Stimulated activated CD8-positive, alpha-beta memory T cell treated with anti-CD3 and anti-CD28 coated beads, Interleukin-12 subunit alpha, Interleukin-12 subunit beta, amount 100 ng/mL, for 4 hours (primary cell): ENCODE measurements at places on chromosomes 4 and X.

- DNase-seq = no peak
Measured at GRCh38 chrX:78618987-78619386, 40.1 kb downstream of the RTL3 start.

GRCh38 chr4:38313999-38314561, 349.9 kb upstream of the KLF3 start:
- DNase-seq = no peak

DNA sequence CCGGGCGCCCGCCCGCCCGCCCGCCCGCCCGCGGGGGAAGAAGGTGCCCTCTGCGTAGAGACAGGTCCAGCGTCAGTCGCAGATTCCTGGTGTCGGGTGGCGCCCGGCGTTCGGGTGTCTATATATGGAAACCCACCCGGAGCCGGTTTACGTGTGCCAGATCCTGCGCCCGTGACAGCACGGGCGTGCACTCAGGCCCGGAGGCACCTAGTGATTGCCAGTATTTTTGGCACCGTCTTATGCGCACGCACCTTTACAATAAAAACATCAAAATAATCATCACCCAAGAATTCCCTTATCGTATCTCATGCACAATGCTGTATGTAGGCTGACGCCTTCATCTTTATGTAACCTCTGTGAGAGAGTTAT, 519 bp downstream of the SLC25A4 start:
- no peak for DNase-seq

- no peak for DNase-seq
Measured at GRCh38 chr4:78567500-78568060, 16.0 kb downstream of the ANXA3 start.

- DNase-seq = no peak
Measured at GRCh38 chrX:6793000-6793399, 258.1 kb upstream of the VCX3A start.

- no peak for DNase-seq
Measured at GRCh38 chr4:172962564-172963353, 205.9 kb upstream of the GALNT7 start.

DNA sequence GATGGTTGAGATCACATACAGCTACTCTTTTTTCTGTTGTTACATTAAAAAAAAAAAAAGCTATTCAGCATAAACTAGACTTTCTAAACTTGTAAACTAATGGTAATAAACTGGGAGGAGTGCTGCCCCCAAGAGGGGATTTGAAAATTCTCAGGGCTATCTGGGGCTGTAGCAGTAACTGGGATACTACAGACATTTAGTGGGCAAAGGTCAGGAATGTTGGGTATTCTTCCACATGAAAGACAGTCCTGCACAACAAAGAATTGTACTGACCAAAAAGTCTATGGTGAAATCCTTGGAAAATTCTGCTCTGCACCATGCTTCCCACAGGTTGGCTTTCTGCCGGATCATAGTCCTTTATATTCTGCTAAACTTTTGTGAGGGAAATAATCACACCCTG, 232.6 kb upstream of the BOD1L1 start:
- no peak for DNase-seq

DNA sequence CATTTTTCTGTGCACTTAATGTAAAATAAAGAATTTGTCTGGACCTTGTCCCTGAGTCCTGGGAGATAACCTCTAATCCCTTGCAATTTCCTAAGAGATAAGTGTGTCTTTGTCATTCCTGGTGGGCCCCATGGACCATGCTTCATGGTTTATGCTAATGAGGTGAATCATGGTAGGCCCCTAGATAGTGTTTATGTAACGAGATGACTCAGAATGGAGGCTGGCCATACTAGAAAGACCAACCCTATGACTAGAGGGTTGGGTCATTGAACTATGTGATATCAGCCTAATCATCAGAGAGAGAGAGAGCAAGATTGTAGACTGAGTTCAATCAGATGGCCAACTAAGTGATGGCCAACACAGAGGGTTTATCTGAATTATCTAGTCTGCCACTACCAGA, 64.2 kb upstream of the NHSL2 start:
- no peak for DNase-seq

- DNase-seq = no peak
Measured at GRCh38 chr4:143486314-143486713, 27.2 kb upstream of the SMARCA5 start.

DNA sequence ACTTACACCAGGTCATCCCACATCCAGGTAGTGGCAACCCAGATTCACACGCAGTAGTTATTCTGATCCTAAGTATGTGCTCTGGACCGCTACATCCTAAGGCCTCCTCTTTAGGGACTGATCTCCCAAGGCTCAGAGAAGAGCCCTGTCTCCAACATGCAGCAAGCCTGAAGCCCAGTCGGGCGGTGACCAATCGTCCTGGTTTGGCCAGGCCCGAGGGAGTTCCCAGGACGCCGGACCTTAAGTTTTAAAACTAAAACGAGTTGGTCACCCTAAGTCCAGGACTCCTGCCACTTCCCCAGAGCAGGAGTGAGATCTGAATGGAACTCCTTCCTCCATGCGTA, 385 bp downstream of the LYAR start:
- no peak for DNase-seq

DNA sequence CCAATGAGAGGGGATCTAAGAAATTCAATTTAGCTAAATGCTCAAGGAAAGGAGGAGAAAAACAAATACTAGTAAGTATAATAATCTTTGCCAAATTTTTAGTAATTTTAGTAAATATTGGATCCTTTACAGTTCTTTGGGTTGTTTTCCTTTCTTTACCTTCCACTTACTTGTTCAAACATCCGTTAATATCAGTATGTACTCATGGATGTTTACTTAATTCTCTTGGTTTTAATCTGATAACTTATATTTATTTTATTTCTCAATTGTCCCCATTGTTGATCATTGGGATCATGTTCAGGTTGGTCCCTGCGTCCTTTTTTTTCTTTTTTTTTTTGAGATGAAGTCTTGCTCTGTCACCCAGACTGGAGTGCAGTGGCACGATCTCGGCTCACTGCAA, 46.9 kb downstream of the SPIN2B start:
- no peak for DNase-seq

GRCh38 chr4:153495480-153496193, 29.5 kb downstream of the TMEM131L start:
- DNase-seq = no peak

DNA sequence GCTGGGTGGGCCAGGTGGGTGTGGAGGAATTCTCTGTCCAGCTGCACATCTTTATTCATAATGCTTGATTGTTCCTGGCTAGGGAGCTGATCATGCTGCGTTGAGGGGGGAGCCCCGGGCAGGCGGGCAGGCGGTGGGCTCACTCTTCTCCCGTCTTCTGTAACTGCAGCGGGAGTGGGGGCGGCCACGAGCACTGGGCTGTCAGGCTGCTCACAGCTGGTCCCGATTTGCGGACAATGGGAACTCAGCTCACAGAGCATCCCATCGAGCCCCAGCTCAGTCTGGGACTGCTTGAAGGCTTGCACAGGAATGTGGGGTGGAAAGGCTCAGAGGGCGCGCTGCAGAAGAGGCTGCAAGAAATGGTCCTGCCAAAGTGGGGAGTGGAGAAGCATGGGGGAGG, 63.8 kb downstream of the EFNB1 start:
- no peak for DNase-seq

DNA sequence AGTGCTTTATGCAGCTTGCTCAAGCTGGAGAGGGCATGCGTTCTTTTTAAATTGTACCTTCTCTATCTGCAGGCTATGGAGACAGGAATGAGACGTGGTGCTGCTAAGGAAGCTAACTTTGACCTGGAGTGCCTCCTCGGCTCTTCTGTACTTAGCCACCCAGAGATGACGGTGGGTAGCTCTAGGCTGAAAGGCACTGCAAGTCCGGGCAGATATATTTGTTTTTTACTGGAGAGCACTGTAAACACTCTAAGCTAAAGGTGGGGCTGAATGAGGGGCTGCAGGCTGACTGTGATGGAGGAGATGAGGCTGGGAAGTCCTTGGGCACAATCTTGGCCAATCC, 12.1 kb downstream of the ELF4 start:
- no peak for DNase-seq

- DNase-seq = no peak
Measured at GRCh38 chrX:117538178-117539089, 578.2 kb downstream of the KLHL13 start.
